Naive B cell (primary cell): ENCODE measurements at places on chromosomes 6 and 20. TPM values are rescaled to one million over a fixed set of nuclear protein-coding genes. Genes with fewer than 3 reads are reported as not detected.

DNA sequence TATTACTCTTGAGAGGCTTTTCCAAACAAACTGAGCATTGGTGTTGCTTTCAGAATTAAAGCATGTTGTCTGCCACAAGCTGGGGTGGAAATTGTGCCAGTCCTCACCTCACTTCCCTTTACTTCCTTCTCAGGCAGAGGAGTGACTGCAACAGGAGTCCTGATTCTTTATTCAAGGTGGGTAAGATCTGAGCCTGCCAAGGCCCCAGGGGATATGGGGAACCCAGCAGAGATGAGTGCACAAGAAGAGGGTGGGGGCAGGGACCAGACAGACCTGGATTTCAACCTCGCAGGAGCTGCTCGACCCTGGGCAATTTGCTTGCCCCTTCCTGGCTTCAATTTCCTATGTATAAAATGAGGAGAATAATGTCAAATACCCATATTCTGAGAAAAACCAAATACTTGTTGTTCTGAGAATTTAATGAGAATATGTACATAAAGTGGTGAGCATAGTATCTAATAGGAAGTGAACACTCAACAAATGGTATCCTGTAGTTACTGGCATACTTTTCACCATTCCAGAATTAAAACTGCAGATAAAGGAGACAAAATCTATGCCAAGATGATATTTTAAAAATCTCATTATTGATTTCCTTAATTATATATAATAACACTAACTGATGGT is 17.8 kb downstream of the MAN1A1 start:
- no peak for DNase-seq

GRCh38 chr6:99143108-99143861 is 195.5 kb upstream of the FBXL4 start:
- no peak for DNase-seq

CLVS2 gene
- polyA plus RNA-seq: not detected

- peak; percentile 30 for DNase-seq
Observed at GRCh38 chr6:129882510-129883023, 21.5 kb upstream of the TMEM244 start.

- DNase-seq: no peak
Observed at GRCh38 chr20:39670988-39671387, 708.8 kb downstream of the DHX35 start.

- peak; percentile 24 for DNase-seq
Observed at GRCh38 chr6:135423649-135424128, 73.9 kb downstream of the AHI1 start.

GRCh38 chr20:49482173-49482572 is 295 bp downstream of the KCNB1 start:
- DNase-seq: no peak

DNA sequence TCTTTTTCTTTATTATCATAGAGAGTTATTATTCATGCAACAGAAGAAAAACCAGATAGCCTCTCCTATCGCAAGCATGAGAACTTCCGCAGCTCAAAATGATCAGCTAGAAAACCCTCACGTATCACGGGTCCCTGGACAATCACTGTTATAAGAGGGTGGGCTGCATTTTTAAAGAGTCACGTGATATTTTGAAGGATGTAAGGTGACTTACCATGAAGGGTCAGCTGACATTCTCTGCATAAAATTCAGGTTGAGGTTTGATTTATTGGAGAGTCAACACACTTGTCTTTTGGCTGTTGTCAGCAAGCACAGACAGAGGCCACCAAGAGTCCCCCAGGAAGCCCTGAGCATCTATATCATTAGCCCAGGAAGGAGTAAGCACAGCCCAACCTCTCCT is 39.5 kb downstream of the ID4 start:
- DNase-seq: no peak

DNA sequence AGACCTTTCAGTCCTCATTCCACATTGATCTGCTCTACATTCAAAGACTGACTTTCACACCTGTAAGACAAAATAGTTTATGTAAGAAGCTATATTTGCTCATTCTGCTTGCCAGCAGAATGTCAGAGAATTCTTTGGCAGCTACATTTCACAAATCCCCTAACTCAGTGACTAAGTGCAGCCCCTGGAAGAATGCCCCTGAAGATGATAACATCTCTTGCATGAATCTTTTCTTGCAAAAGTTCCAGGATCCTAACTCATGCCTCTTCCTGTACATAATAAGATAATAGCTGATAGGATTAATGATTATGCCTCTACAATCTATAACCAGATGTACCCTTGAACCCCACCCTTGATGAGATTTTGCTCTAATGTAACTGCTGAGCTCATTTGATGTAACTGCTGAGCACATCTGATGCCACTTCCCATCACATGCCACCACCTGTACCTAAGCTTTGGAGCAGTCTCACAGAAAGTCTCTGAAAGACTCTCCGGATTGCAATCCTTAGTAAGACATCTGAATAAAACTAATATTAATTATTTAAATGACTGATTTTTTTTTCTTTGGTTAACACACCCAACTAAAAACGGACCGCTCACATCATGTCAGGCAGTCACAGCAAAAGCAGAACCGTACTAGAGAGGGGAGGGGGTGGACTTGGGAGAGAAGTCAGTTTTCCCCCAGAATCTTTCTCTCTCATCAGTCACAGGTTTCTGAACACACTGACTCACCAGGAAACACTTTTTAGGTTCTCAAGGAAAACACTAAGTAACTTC is 684 bp upstream of the DNAH8 start:
- no peak for DNase-seq

C20orf202 gene
- polyA plus RNA-seq: not detected

- DNase-seq: no peak
Observed at GRCh38 chr20:64188682-64189529, 24.7 kb downstream of the MYT1 start.

- DNase-seq: no peak
Observed at GRCh38 chr6:84892671-84893070, 128.3 kb upstream of the TBX18 start.

MOCS1 gene
- polyA plus RNA-seq: not detected

IL17A gene
- 0.13 TPM for polyA plus RNA-seq

GRCh38 chr6:26743941-26744699 is 84.6 kb upstream of the ZNF322 start:
- DNase-seq: no peak

CCN6 gene
- not detected for polyA plus RNA-seq

GRCh38 chr6:73121421-73121993 is 103.8 kb downstream of the KHDC1L start:
- DNase-seq: no peak
